ENCODE measurements at places on chromosomes 3 and 15.
A peak's percentile ranks its signal among the peaks of the same experiment; 100 is the strongest.

DNA sequence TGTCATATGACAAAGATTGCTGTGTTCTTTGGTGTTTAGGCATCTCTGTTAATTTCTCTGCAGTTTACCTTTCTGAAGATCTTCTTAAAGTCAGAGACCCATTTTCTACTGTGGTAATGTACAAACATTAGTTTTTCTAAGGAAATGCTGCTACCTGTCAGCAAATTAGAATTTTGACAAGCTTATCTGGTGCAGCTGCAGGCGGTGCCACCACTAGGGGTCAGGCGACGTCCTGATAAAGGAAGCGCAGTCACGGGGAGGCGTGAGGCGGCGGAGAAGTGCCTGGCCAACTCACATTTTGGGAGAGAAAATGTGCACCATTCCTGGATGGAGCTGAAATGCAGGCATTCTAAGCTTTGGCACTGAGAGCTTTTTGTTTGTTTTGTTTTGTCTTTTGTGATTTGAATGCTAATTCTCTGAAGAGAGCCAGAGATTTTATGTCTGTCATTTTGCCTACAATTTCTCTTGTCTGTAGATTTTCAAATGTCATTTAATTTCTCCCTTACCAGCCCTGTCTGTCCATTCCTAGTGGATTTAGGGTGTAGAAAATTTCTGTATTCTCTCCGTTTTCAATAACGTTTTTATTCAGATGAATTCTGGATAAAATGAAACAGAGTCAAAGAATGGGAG, 24.9 kb upstream of the SIAH2 start:
- peak; percentile 73 for DNase-seq

DNA sequence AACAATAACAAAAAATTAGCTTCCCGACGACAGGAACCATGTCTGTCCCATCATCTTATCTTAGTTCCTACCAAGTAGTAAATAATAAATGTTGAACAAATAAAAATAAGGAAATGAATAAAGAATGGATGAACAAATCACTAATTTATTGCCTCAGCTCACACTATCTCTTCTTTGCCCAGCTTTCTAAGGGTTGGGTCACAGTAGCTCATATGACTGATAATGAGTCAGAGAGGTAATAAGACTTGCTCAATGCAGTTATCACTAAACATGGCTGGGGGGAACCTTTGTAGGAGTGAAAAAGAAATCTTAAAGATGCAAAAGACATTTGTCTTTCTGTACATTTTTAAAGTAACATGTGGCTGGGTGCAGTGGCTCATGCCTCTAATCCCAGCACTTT, 182.2 kb downstream of the WDR76 start:
- DNase-seq, result peak; percentile 56

- DNase-seq, result no peak
Measured at GRCh38 chr3:110184536-110184935, 847.2 kb upstream of the DPPA4 start.

GRCh38 chr3:109910772-109911171, 573.4 kb upstream of the DPPA4 start:
- DNase-seq, result no peak

DNA sequence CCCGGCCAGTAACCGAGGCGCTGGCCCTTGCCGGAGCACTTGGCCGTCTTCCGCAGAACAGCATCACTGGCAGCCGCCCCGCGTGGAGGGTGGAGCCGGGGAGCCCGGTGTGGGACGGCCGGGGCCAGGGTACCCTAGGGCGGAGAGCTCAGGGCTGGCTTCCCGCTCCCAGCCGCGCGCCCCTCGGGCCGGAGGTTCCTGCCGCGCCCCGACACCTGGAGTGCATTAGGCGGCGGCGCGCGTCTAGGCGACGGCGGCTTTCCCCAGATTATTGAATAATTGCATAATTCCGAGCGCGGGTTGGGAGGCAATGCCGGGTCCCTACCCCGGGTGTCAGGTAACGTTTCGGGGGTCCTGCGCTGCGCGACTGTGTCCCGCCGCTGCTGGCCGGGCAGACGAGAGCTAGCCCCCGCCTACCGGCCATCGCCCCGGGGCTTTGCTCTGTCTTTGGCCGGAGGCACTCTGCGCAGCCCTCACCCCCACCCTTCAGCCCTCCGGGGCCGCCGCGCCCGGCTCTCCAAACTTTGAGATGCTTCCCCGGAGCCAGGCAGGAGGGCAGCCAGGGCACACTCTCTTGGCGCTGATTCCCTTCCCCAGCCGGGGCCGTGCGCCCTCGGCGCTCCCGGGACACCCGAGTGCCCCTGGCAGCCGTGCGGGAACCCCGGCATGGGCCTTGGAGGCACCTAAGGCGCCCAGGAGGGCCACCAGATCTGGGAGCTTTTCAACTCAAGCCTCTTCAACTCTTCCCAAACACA, 749 bp downstream of the ITGA11 start:
- no peak for DNase-seq

DNA sequence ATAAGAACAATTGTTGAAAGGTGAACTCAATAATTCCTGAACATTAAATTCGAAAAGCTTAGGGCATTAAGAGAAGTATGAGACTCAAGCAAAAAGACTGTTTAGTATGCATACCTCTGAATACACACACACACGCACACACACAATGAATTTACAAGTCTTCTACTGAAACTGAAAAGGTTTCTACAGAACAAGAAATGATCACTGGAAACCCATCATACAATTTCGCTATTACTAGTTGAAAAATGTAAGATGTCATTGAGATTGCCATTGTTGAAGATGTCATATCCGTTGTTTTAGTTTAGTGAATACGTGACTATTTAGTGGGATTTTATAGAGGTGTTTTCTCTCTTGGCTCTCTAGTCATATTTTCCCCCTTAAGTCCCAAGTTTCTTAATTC, 106.8 kb downstream of the FOXB1 start:
- no peak for DNase-seq

DNA sequence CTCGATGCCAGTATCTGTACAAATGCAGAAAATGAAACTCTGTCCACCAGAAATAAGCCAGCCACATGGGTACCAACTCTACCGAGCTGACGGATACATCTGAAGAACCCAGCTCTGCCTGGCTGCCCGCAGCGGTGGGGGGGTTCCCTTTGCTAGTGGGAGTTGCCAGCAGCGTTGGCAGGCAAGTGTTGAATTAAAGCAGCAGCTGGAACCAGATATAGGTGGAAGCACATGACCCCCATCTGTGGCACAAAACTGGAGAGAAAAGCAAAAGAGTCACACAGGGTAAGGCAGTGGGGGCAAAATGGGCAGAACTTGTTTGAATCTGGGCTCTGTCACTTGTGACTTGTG, 17.9 kb downstream of the CRYGS start:
- no peak for DNase-seq

DNA sequence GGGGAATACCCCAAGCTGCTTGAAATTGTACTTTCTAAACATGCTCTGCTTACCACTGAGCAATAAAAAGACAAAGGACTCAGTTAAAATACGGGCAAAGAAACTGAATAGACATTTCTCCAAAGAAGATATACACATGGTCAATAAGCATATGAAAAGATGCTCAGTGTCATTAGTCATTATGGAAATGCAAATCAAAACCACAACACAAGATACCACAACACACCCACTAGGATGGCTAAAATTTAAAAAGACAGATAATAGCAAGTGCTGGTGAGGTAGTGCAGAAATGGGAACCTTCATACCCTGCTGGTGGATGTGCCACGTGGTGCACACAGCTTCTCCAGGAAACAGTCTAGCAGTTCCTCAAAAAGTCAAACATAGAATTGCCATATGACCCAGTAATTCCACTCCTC, 21.3 kb downstream of the LRIG1 start:
- DNase-seq, result no peak

DNA sequence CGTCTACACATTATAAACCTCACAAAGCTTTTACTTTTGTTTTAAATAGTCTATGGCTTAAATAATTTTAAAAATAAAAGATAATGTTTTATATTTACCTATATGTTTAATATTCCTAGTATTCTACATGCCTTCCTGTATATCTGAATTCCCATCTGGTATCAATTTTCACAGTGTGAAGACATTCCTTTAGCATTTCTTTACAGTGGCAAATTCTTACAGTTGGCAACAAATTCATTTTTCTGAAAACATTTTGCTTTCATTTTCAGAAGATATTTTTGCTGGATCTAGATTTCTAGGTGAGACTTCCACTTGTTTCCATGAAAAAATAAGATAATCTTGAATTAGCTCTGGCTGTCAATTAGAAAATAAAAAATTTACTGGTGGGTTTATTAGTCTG, 471.4 kb upstream of the NAALADL2 start:
- DNase-seq, result no peak

GRCh38 chr3:195196266-195196665, 74.7 kb downstream of the XXYLT1 start:
- peak; percentile 62 for DNase-seq

- no peak for DNase-seq
Measured at GRCh38 chr3:106431721-106432120, 562.9 kb upstream of the CBLB start.

Data from fibroblast of pulmonary artery (primary cell).